ENCODE measurements at places on chromosomes 2 and 18. TPM values are rescaled to one million over a fixed set of nuclear protein-coding genes. Genes with fewer than 3 reads are reported as not detected.
A peak's percentile ranks its signal among the peaks of the same experiment; 100 is the strongest.

SLC16A14 gene
- total RNA-seq = 4.9 TPM

DNA sequence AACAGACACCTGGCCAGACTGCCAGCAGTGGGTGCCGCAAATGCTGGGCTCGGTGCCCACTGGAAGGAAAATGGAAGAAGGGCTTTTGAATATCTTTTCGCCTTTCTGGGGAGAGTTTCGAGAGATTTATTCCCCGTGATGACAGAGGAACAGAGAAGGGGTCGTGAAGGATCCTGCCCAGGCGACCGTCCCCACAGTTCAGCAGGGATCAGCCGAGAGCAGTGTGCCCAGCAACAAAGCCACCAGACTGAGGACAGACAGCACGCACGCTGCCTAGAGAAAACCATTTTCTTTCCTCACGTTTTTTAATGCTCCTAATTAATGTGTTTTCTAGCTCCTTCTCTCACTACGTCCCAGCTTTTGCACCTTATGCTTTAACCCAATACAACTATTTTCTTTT, 47.7 kb downstream of the XRCC5 start:
- no peak for DNase-seq

PARD6G gene
- total RNA-seq = 6.1 TPM

LDLRAD4 gene
- total RNA-seq = 8.8 TPM

KRTCAP3 gene
- total RNA-seq = 65.2 TPM

DNA sequence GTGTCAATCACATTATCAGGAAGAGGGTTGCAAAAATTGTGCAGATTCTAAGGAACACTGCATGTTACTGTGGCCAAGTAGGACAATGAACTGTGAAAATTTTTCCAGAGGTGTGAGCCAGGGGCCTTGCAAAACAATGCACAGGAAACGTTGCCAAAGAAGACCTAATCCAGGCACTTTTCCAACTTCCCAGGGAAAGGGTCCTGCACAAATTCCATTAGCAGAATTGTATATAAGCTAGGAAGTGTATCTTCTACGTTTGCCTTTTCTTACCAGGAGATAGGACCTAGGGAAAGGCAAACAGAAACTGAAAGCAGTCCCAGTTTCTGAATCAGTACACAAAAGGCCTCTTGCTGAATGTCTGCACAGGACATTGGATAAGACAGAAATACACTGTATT, 1888.3 kb upstream of the CELF4 start:
- no peak for DNase-seq

POTEJ gene
- 0.87 TPM for total RNA-seq

GRCh38 chr2:231672617-231673347, 35.5 kb upstream of the PTMA start:
- DNase-seq = peak; percentile 72

CCL20 gene
- 14.6 TPM for total RNA-seq

LYG2 gene
- total RNA-seq = not detected

RSAD2 gene
- total RNA-seq = 1.6 TPM

- DNase-seq = no peak
These were observed 43.6 kb upstream of the VPS54 start for GRCh38 chr2:64062840-64063239.

- peak; percentile 49 for DNase-seq
These were observed 19.7 kb upstream of the ARHGAP25 start for GRCh38 chr2:68714866-68715265.

GRCh38 chr2:144668493-144669110, 148.7 kb upstream of the ZEB2 start:
- DNase-seq = no peak
